ENCODE measurements at places on chromosomes 5 and 9.
A peak's percentile ranks its signal among the peaks of the same experiment; 100 is the strongest.

DNA sequence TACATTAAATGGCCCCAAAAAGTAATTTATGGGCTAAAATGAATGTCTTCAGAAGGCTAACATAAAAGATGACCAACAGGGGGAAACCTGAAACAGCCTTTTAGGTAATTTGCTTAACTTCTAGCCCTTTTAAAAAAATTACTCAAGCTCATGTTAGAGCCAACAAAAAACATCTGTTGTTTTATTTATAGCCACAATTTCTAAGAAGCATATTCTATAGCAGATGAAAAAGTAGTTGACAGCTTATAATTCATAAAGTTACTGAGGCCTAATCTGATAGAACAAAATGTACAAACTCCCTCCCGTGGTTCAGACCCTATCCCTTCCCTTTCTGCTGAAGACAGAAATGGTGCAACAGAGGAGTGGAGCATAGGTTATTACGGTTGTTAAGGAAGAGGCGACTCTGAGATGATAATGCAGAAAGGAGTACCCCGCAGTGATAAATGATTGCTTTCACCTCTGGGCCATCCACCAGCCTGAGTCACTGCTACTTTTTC is 46.1 kb downstream of the PIK3R1 start:
- DNase-seq, result peak; percentile 49

GRCh38 chr5:103840600-103840999 is 278.0 kb upstream of the NUDT12 start:
- peak; percentile 19 for DNase-seq

- peak; percentile 29 for DNase-seq
Measured at GRCh38 chr9:133919253-133920115, 72.6 kb downstream of the VAV2 start.

- DNase-seq, result no peak
Measured at GRCh38 chr5:173020154-173020581, 36.0 kb upstream of the CREBRF start.

DNA sequence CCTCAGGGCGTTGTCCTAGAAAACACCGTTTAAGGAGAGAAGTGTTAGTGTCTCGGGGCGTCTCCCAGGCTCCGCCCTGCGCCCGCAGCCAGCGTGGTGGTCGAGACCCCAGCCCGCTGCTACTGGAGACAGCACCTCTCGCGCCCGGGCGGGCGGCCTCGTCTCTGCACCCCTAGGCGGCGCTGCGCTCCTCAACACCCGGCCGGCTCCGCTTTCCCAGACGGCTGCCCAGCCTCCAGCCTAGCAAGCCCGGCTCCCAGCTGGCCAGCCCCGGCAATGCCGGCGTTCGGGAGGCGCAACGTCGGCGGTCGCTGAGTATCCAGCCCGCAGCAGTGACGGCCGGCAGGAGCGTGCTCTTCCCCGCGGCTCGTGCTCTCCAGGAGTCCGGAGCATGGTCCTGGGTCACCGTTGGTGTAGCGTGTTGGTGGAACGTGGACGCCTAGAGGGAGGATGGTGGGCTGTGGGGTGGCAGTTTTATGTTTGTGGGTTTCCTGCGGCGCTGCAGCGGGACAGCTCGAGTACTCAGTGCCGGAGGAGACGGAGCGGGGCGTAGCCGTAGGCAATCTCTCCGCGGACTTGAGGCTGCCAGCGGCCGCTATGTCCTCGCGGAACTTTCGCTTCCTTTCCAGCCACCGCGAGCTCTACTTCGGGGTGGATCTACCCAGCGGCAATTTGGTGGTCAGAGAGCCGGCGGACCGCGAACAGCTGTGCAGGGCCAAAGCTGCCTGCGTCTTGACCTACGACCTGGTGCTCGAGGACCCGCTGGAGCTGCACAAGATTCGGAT is 536 bp downstream of the PCDHAC1 start:
- DNase-seq, result no peak

DNA sequence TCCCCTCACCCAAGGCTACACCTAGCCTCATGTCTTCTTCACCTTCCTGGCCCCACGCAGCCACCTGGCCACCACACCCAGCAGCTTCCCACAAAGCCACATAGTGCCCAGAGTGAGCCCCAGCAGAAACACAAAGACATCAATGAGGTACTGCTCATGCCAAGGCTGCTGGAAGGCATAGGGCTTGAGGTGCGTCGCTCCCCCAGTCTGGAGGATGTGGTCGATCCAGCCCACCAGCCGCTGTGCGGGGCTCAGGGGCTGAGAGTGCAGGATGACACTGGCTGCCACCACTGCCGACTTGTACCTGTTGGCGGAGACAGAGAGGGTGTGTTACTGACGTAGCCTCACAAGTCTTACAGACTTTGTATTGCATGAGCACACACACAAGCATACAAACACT is 15.8 kb upstream of the CAPSL start:
- DNase-seq, result no peak

DNA sequence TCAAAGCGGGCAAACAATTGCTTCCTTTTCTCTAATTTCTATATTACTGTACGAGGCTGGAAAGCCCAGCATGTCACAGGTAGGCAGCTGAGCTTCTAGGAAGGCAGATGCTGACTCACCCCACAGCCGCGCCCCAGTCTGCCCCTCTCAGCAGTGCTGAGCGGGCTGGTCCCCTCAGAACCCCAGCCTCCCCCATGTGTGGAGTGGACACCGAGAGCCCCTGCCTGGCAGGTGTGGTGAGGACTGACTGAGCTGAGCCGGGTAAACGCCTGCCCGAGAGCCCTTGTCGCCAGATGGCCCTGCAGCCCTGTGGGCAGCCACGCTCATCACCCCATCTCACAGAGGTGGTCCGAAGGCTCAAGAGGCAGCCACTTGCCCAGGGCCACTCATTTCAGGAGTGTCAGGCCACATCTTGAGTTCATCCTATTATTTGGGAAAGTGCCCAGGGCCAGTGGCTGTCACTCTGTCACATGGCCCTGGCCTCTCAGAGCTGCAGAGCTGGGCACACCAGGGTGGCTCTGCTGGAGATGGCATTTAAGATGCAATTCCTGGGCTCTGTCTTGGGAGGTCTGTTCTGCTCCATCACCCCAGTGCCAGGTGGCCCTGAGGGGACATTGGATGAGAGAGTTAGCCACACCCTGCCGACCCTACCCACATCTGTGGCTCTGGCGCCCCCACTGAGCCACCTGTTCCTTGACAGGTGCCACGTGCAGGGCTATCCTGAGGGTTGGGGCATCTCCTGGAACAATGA is 12.4 kb downstream of the CARD19 start:
- no peak for DNase-seq

DNA sequence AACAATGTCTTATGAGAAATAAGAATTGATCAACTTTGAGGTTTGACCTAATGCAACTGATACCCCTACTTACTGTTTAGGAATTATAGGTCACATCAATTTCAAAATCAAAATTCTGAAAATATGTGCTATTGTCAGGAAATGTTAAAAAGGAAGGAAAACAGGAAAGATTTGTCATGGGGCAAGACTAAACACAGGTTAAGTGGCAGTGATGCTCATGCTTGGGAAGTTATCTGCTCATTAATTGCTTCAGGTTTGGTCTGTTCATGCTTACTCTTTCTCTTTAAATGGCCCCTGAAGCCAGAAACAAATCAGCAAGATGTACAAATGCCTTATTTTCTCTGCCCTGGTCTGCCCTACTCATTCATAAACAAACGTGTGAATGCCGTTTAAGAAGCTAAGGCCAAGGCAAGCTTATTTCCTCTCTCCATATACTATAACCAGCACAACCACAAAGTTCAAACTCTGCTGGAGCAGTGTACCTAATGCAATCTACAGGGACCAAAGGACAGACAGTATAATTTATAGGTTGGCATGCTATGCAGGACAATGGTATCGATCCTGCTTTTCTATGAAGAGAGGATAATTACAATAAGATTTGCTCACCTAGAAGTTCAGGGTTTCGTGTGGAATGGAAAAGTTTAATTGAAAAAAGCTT is 177.2 kb downstream of the GNAQ start:
- no peak for DNase-seq

GRCh38 chr9:81028504-81028903 is 660.8 kb downstream of the TLE1 start:
- peak; percentile 97 for DNase-seq

DNA sequence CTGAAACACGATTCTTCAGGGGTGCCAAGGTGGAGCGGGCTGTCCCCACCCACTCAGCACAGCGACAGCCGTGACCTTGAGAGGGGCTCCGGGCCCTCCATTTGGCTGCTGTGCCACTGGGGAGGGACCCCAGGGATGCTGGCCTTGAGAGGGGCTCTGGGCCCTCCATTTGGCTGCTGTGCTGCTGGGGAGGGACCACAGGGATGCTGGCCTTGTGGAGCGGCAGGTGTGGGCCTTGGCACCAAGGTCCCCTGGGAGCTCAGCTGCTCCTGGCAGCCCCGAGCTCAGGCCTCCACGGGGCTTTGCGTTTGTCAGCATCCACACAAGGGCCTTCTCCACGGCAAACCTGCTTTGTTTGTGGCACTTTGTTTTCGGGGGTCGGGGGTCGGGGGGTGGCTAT is 137.6 kb upstream of the LPCAT1 start:
- DNase-seq, result no peak

DNA sequence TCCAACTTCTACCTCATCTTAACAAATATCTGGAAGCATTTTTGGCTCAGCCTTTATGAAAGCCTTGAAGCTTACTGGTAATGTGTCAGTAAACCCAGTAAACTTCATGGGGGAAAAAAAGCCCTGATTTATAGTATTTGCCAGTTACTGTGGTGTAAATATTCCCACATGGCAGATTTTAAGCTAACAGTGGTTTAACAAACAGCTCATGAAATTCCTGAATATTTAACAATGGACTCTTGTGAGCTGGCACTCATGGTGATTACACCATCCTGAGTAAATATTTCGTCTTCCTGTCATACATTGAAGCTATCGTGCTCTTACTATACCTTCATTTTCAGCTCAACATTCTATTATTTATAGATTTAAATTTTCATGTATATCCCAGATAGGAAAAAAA is 57.0 kb upstream of the ACOT12 start:
- DNase-seq, result peak; percentile 16

- no peak for DNase-seq
Measured at GRCh38 chr9:107760469-107761242, 271.1 kb upstream of the KLF4 start.

DNA sequence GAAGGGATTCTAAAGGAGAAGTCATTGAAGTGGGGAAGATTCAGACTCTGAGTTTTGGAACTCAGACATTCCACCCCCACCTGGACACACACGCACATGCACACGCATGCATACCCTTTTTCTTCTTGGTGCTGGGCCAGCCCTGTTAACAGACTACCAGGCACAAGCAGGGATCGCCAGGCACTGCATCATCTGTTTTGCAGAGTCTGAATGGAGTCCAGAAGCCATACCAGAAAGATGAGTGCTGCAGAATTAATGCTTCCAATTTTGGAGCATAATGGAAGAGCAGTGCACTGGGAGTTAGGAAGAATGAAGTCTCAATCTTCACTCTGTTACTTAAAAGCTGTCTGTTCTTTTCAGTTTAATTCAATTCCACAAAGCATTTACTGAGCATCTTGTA is 95.5 kb downstream of the PDE8B start:
- peak; percentile 57 for DNase-seq

GRCh38 chr5:89686081-89686765 is 723.3 kb downstream of the CETN3 start:
- no peak for DNase-seq

DNA sequence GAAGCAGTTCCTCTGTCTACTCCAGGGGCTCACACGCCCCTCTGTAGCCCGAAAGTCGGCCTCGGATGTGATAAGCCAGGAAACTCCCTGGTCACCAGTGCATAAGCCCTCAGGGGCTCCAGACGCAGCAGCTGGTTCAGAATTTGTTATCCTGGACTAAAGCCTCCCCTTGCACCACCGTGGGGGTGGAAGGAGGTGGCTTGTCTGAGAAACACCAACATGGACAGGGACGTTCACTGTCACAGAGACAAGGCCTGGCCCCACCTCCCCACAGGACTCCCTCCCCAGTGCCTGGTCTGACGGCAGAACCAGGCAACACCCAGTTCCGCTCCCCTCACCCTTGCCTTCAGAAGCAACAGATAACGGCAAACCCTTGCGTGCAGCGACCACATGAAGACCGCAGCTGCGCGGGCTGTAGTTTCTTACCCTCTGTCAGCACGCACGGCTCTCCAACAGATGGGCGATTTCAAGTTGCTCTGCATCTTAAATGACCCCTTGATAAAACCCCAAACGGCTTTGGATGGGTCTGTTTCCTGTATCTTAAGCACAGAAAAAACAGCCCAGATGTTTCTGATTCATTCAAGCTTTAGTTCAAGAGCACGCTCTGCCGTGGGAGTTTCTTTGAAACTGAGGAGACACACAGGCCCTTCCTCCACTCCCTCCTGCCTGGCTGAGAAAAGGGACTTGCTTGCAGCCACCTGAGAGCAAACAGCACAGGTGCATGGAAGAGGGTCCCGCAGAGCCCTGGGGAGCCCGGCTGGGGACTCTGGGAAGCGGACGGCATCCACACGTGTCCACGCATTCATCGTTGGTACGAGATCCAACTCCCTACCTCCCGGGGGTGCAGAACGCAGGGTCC is 44.7 kb upstream of the NKD2 start:
- DNase-seq, result peak; percentile 88

- DNase-seq, result no peak
Measured at GRCh38 chr5:138956801-138957200, 81.7 kb upstream of the LRRTM2 start.

DNA sequence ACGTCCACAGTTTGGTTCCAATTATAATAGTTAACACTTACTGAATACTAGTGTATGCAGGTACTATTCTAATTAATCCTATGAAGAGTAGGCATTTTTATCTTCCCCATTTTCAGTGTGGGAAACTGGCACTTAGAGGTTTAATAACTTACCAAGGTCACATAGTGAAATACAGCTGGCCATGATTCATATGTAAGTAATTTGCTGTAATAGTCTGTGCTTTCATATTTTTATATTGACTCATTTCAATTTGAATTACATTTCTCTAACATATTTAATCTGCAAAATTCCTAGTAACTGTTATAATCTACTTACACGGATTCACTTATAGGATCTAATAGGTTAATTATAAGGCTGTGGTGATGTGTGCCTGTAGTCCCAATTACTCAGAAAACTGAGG is 19.4 kb downstream of the CCNH start:
- DNase-seq, result peak; percentile 87

Data from IMR-90 (cell line).